ENCODE measurements at places on chromosomes 12 and 14.

GRCh38 chr12:91667694-91668093 lies 478.0 kb downstream of the BTG1 start:
- DNase-seq: no peak

DNA sequence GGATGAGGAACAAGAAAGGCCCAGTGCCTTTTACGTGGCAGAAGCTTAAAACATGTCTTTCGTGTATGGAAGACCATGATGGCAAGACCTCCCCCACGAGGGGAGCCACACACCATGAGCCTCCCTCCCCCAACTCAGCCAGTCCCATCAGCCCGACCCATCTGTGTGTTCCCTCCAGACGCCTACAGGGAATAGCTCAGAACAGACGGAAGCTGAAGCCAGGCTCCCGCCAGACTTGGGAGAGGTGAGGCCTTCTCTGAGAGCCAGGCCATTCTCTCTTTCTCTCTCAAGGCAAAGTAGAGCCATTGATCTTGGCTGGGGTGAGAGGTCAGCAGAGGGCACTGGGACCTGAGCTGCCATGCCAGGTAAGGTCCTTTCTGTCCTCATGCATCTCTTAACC lies 9.5 kb downstream of the REM2 start:
- no peak for DNase-seq

DNA sequence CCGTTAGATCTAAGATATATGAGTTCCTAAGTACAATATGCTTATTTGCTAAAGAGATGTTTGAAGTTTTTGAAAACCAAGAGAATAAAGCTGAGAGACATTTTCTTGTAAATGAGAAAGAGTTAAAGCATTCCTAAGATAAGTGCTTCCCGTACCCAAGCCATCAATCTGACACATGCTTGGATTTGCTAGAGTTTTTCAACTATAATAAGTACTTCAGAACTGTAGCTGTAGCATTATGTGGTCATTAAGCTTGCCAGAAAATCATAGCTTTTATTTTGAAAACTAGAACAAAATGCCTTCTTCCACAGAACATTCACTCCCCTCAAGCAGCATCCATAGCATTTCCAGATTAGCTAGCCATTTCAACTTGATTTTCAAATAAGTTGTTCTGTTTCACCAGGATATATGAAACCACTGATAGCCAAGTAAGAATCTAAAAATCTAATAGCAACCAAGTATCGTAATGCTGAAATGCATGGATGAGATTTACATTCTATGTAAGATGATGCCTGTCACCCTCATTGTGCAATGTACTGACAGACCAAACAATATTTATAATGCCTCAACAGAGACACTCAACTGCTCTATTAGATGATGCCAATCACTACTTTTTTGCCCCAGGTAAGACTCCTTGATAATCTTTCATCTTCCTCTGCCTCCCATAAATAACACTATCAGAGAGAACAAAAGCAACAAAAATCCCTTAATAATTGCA lies 8.0 kb downstream of the SNW1 start:
- no peak for DNase-seq

DNA sequence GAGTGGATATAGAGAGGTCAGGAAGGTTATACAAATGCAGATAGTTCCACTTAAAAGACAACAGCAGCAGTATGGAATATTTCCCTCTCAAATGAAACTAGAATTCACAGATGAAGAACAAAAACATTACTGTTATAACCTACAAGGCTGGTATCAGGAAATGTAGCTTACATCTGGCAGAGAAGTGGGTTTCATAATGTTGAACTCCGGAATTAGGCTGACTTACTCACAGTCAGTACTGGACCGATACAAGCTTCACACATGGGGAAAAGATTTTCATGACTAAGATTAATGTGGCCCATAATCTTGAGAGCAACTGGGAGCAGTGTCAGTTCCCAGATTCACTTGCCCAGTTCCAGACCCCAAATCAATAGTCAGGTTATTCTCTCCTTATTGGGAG lies 353.9 kb downstream of the DUSP6 start:
- no peak for DNase-seq

DNA sequence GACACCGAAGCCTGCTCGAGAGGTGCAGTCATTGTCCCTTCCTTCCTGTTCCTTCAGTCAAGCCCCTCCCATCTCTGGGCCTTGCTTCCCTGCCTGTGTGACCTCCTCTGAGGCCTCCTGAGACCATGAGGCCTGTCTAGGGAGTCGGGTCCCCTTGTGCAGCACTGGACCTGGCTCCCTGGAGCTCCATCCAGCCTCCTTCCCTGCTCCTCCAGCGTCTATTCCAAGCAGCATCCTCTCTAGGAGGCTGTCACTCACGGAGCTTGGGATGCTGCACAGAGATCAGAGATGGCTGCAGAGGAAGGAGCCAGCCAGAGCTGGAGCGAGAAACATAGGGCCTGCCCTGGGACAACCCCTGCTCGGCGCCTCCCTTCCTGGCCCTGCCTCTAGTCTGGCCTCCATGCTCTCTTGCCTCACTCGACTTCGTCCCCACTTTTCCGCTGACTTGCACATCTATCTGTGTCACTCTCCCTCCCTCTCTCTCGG lies 142.7 kb downstream of the BCL11B start:
- no peak for DNase-seq

GRCh38 chr12:113221997-113222729 lies 899 bp downstream of the TPCN1 start:
- DNase-seq: no peak

DNA sequence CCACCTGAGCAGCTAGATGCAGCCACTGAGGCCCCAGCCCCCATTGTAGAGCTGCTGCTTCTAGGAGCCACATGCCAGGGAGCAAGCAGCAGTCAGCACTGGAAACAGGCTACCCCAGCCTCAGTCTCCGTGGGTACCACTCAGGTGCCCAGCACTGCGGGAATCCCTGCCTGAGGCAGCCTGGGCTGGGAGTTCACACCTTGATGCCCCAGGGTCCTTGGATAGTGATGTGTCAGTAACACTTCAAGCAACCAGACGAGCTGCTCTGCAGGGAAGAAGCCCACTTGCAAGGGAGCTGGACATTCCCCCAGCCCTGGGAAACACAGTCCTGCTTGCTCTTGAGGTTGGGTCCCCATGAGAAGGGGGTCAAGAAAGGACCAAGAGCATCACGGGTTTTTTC lies 90.7 kb downstream of the ZFP36L1 start:
- no peak for DNase-seq

DNA sequence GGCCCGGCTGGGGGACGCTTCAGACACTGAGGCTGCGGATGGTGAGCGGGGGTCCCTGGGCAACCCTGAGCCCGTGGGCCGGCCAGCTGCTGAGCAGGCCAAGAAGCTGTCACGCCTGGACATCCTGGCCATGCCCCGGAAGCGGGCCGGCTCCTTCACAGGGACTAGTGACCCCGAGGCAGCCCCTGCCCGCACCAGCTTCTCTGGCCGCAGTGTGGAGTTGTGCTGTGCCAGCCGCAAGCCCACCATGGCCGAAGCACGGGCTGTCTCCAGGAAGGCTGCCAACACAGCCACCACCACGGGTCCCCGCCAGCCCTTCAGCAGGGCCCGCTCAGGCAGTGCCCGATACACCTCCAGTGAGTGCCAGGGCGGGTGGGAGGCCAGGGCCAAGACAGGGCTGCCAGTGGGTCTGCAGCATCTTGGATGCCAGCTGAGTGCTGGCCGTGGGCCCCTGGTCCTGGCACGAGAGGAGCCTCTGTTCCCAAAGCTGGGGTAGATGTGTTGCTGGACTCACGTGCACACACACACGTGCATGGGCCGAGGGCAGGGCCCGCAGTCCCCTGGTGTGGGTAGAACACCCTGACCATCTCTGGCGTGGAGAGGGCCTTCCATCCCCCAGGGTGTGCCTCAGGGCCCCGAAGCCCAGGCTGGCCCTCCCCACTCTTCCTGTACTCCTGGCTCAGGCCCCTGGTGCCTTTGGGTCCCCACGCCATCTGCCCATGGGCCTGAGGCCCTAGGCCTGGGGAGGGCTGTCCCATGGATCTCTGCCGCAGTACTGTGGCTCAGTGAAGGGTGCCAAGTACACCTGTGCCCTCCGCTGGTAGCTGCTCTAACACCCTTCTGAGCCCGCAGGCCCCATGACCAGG lies 22.8 kb downstream of the CEP170B start:
- DNase-seq: no peak

DNA sequence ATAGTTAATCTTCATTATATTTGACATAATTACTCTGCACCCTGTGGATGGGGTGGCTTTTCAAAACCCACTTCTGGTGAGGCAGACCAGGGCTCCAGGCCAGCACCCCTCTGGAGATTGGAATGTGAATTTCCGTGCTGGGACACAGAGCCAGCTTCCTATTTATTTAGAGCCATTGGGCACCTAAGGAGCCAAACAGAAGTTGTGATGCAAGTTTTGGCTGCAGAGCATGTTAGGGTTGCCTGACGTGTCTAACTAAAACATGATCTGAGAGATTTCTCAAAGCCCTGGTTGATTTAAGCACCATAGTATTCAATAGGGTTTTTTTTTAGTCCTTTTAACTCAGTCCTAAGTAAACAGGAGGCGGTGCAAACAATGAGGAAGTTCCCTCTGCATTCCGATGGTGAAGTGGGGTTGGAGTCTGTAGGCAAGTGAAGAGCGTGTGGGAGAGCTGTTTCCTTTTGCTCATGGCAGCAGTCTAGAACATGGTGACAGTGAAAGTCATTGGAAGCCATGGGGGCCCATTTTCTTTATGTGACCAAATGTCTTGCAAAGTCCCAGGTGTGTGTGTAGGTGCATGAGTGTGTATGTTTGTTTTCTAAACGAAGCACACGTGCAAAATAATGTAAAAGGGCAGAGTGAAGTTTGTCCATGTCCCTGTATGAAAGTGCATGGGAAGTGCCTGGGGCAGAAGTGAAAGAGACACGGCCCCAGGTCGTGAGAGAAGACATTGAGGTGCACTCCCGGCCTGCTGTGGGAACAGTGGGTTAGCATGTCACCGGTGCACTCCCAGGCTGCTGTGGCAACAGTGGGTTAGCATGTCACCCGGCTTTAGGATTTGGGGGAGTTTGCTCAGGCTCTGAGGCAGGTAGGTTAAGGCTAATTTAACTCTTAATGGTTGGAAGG lies 117.7 kb downstream of the PRKCH start:
- peak; percentile 42 for DNase-seq
